ENCODE measurements at places on chromosomes 13 and 19. TPM values are rescaled to one million over a fixed set of nuclear protein-coding genes. Genes with fewer than 3 reads are reported as not detected.

The TMEM190 gene
- total RNA-seq = not detected

DNA sequence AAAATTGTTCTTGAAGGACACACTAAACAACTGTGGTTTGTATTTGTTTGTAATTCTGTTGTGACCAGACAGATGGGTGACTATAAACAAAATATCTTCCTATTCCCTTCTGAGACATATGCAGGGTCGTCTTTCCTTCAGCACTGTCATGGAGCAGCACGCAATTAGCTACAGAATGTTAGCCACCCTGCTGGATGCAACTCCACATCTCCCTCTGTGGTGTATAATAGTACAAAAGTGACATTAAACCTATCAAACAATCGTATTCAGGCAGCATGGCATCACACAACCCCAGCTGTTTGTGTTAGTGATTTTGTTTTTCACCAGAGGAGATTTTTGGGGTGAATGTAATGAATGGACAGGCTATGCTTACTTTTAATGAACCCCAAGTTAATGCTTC lies 146.2 kb downstream of the GPC6 start:
- no peak for DNase-seq

DNA sequence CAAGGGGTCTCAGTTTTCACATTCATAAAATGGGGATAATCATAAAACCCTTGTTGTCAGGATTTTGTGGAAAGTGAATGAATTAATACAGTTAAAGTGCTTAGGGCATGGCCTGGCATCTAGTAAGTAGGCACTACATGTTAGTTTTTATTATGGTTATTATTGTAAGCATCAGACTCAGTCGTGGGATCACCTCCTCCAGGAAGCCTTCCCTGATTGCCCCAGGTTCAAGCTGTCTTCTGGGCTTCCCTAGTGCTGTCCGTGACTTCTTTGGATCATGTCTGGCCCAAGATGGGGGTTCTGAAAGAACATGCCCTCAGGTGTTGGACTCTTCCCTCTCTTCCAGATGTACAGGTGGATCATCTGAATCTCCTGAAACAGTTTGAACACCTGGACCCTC lies 10.7 kb downstream of the NUCB1 start:
- no peak for DNase-seq

The ADAT3 gene
- 2.1 TPM for total RNA-seq

DNA sequence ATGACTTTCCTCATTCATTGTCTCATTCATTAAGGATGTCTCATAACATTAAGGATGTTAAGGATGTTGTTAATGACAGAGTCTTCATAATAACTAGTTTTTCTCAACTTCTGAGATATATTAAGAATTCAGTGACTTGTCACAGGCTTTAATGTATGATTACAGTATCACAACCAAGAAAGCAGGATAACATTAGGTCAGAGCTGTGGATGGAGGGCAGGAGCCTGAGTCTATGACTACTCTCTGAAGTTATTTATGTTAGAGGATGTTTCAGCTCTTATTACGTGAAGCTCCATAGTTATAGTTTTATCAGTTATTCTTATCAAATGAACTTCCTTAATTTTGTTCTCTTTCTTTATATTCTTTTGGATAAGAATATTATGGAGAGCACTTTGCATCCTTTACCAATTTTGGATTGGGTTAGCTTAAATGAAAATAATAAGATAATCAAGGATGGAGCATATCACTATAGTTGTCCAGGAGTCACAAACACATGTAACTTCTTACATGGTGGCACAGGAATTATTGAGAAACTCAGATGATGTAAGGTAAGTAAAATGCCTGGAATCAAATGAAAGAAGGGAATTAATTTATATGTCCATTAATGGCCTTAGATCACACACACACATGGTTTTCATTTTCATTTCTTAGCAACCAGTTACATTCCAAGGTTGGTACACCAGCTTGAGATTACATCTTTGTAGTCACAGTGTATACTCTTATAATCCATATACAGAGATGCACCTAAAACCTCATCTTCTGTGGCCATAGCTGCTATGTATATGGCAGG lies 57.0 kb downstream of the SLC10A2 start:
- DNase-seq = no peak

GRCh38 chr19:54186934-54187381 lies 2.4 kb downstream of the MBOAT7 start:
- DNase-seq = no peak

- no peak for DNase-seq
These were observed 943 bp downstream of the GJB6 start for GRCh38 chr13:20230913-20231838.

DNA sequence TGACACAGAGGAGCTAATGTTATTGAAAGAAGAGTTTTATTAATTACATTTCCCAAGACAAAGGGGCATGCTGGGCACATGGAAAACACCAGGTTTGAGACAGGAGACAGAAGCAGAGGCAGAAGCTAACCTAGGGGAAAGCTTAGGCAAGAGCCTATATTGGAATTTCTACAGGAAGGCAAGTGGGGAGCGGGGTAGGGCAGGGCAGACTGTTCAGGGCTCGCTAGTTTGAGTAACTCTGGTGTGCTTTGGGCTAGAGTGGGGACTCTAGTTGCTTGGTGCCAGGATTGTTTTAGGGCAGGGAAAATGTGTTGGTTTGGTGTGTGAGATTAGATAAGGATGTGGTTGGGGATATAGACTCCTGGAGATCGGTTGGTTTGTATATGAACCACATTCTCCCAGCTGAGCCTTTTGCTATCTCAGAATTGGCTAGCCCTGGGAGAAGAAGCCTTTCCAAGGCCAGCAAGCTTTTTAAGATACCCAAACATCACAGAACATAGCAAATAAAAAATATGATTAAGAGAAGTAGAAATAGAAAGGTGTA lies 8.4 kb upstream of the UFM1 start:
- DNase-seq = no peak

- DNase-seq = no peak
These were observed 863.9 kb upstream of the GPC6 start for GRCh38 chr13:92362717-92363116.

The ERICH6B gene
- total RNA-seq = not detected

The NXNL1 gene
- total RNA-seq = 0.24 TPM

DNA sequence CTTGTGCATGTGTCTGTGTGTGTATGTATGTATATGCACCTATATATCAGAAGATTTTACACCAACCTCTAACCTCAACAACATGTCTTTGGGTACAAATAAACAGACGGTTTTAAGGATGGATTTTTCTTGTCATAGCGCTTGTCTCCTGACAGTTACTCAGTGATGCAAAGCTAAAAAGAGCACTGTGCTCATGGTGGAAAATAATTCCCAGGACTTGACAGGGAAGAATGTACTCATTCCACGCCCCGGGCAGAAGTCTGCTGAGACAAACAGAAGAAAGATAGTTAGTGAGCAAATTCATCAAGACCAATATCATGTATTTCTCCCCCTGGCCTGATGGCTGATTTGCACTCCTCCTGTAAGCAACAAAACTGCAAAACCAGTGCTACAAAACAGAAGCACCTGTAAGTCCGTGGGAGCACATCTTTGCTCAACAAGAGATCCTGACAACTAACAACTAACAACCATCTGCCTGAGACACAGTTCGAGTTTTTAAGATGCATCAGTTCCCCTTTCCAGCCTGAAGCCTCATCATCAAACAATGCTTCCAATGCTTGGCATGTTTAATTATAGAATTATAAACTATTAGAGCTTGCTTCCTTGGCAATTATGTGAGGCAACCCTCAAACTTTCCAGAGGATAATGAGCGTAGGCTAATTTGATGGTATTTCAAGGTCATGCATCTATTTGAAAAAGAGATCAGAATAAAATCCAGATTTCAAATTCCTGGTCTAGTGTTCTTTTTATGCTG lies 812.7 kb upstream of the MIR17HG start:
- no peak for DNase-seq

GRCh38 chr19:31269425-31270127 lies 79.7 kb downstream of the TSHZ3 start:
- DNase-seq = no peak

GRCh38 chr13:67977066-67977465 lies 746.9 kb upstream of the PCDH9 start:
- no peak for DNase-seq

GRCh38 chr13:112186091-112186490 lies 119.1 kb downstream of the SOX1 start:
- no peak for DNase-seq

GRCh38 chr13:60210510-60211330 lies 47.0 kb upstream of the DIAPH3 start:
- no peak for DNase-seq

DNA sequence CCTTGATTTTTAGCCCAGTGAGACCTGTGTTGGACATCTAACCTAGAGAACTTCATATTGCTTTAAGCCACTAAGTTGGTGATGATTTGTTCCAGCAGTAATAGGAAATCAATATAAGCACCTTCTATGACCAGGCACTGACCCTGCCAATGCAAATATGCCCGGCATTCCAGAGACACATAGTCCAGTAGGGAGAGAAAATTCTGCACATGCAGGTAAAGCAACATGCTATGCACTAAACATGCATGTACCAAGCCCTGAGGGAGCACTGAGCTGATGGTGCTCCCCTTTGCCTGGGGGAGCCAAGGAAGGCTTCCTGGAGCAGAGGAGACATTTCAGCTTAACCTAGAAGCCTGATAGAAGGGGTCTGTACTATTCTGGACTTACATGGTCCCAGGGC lies 40.4 kb upstream of the C13orf42 start:
- no peak for DNase-seq

- DNase-seq = no peak
These were observed 688 bp downstream of the ZNF606 start for GRCh38 chr19:58001895-58002369.

The MYPOP gene
- 15.2 TPM for total RNA-seq

The TMEM86B gene
- 2.3 TPM for total RNA-seq

DNA sequence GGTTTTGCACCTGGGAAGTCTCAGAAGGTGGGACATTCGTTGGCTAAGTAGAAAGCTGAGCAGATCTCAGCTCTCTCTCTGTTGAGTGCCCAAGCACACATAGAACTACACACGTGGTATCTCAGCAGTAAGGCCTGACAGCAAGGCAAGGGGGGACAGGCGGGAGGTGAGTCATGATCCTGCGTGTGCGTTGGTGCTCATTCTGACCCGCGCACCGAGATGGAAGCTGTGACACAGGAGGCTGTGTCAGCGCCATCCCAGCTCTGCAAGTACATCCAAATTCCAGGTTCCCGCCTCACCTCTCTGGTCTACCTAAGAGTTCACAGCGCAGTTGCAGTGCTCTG lies 135.7 kb downstream of the USP12 start:
- DNase-seq = no peak

DNA sequence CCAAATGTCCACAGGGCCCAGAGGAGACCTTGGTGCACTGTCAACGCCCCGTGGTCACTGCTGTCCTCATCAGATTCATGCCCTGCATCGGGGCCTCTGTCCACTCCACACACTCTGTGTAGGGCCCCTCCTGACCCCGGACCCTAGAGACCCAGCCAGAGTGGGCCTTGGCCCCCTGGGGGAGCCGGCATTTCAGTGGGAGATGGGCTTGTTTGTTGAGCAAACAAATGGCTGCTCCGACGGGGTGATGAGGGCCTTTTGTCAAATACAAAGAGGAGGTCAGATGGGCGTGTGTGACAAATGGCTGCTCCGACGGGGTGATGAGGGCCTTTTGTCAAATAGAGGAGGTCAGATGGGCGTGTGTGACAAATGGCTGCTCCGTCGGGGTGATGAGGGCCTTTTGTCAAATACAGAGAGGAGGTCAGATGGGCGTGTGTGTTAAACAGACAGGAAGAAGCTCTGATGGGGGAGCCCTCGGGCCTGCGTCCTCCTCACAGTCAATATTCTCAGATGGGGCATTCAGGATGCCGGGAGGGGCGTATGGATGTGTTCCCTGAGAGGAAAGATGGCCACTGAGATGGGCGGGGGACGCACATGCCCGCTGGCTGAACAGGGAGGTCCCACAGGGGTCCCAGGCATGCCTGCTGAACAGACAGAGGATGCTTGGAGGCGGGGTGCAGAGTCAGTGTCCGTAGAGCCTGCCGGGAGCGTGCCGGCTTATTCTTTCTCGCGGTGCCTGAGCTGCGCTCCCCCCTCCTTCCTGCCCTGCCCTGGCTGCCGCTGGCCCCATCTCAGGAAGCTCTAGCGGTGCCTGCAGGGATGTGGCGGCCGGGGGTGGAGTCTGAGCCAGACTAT lies 36.3 kb downstream of the SMIM24 start:
- DNase-seq = peak; percentile 82

The CACNA1A gene
- total RNA-seq = 1.00 TPM

DNA sequence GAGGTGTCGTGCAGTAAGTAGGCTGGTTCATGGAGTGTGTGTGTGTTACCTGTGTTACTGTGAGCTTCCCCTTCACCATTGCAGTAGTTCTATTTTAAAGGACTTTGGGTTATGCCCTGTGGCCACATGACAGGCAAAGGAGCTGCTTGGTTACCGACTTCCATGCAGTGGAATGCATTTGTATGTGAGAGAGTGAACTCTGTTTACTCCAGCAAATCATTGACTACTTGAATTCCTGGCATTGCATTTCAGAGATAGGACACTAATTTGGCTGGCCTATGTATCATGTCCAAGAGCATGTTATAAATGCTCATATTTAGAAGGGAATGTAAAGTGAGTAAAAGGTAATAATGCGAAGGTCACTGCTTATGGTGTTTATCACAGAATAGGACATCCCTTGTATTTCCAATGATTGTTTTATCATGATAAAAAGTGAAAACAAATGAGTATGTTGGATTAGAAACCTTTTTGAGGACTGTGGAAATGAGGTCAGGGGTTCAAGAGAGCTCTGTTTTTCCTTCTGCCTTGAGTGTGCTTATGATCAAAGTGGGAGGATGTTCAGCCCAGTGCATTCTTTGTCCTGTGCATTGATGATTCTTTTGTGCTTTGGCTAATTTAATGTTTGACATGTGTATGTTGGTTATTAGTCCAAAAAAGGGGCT lies 156.5 kb downstream of the LMO7 start:
- no peak for DNase-seq

DNA sequence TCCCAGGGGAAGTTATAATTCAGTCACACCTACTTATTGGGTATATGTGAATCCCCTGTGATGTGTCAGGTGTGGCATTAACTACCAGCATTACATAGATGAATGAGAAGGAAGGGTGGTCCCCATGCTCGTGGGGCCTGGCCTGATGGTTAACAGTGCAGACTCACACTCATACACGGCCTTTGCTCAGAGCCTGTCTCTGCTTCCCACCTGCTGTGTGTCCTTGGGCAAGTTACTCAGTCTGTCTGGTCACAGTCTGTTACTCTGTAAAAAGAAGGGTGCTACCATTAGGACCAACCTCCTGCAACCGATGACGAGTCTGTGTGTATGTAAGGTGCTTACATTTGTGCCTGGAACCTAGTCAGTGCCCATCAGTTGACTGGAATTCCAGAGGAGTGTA lies 23.8 kb downstream of the SAFB start:
- no peak for DNase-seq

The YIF1B gene
- total RNA-seq = 31.3 TPM
